ENCODE measurements at places on chromosomes 7 and 10.

- DNase-seq, result no peak
Observed at GRCh38 chr7:141557360-141557759, 6.2 kb downstream of the AGK start.

DNA sequence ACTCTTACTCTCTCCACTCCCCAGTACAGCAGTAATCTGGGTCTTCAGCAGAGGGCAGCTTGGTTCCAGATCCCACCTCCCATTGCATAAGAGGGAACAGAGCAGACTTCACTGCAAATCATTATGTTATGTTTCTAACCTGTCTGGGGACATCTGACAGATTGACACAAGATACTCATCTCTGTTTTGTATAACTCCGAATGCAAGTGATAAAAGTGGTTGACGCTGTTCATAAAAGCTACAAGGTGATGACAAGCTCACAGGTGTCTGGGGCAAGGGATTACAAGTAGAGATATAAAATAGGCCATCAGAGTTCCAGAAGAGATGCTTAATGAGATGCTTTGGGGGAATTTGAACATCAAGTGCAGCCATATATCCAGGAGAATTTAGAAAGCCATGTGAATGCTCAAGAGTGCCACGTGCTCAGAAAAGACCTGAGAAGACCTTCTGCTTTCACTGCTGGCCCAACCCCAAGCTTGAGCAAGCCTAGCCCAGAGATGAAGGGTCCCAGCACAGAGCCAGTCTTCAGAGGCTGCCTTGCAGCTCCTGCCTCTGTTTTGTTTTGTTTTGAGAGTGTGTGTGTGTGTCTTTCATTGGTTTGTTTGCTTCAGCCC is 80.6 kb downstream of the VSTM2A start:
- DNase-seq, result no peak

- peak; percentile 21 for DNase-seq
Observed at GRCh38 chr7:149794661-149795060, 21.3 kb upstream of the ZNF467 start.

DNA sequence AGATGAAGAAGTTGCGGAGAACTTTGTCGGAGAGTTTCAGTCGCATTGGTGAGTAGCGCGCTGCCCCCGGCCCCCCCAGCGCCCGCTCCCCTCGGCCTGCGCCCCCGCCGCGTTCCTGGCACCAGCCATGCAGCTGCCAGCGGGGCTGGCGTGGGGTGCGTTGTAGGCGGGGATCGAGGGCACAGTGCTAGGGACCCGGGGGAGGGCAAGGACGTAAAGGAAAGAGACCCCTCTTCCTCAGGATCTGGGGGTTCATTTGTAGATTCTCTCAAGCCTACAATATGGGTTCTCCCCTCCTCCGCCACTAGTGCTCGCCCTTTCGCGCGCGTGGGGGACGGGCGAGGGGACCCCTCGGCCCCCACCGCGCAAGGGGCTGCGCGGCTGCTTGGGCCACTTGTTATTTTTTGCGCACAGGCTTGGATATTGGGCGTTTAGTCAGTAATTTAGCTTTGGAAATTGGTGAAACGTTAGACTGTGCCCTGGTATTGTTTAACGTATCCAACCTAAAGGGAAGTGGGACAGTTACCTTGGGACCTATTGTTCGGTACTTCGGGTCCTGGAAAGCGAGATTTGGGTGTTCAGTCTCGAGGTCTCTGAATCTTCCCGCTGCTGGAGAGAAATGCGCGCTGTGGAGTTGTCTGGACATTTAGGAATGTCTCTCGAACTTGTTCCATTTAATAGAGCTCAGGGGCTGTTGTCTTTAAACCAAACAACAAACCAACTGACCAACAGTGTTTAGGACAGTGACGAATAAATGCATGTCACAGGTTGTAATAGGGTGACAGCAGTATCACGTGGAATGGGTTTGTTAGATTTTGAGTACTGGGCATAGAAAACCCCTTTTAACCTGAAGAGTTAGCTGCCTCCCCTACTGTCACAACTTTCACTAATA is 796 bp downstream of the CDK14 start:
- peak; percentile 57 for DNase-seq

GRCh38 chr7:69906283-69906995 is 308.2 kb downstream of the AUTS2 start:
- DNase-seq, result no peak

DNA sequence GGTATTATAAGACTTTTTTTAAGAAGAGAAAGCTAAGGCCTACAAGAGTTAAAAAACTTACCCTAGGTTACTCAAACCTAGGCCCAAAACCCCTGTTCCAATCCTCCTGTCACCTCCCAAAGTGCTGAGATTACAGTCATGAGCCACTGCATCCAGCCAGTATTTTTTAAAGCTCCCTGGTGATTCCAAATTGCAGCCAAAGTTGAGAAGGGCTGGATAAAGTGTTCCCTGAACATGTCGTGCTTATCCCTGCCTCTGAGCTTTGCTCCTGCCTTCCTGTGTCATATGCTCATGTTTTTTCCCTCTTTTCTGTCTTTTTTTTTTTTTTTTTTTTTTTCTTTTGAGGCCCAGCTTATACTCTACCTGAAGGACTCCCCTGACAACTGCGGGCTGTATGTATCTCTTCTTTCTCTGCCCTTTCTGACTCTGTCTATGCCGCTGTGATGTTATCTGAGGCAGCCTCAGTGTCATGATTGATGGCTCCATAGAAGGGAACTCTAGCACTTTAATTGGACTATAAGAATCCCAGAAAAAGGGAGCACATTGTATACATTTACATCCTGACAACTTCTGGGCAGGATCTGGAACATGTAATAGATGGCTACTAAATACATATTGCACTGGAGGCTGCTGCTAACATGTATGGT is 8.0 kb downstream of the AKR1B10 start:
- DNase-seq, result peak; percentile 61

DNA sequence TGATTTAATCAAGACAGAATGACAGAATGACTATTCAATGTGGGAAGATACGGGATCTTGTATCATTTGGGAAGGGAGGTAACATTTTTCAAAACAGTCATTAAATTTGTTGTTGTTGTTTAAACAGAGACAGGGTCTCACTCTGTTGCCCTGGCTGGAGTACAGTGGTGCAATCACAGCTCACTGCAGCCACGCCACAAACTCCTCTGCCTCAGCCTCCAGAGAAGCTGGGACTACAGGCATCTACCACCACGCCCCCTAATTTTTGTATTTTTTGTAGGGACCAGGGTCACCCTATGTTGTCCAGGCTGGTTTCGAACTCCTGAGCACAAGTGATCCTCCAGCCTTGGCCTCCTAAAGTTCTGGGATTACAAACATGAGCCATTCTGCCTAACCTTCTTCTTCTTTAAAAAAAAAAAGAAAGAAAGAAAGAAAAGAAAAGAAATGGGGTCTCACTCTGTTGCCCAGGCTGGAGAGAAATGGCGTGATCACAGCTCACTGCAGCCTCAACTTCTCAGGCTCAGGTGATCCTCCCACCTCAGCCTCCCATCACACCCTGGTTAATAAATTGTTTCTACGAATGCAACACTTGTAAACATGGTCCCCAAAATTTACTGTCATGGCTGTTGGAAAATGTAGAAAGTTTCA is 24.3 kb downstream of the YWHAG start:
- no peak for DNase-seq

GRCh38 chr7:14836571-14837189 is 65.9 kb downstream of the DGKB start:
- DNase-seq, result peak; percentile 52

DNA sequence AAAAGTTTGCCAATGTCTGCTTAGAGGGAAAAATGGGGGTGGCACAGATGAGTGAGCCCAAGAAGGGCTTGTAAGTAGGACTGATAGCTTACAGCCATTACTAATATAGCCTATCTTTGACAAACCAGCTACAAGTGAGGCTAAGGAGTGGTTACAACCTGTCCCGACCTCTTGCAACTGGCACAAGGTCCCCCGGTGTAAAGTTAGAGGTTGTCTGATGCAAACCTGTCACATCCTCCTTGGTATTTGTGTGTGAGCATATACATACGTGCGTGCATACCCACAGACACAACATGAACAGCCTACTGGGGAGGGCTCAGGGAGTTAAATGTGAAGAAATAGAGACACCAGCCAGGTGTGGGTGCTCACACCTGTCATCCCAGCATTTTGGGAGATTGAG is 14.6 kb downstream of the ADAP1 start:
- DNase-seq, result no peak

DNA sequence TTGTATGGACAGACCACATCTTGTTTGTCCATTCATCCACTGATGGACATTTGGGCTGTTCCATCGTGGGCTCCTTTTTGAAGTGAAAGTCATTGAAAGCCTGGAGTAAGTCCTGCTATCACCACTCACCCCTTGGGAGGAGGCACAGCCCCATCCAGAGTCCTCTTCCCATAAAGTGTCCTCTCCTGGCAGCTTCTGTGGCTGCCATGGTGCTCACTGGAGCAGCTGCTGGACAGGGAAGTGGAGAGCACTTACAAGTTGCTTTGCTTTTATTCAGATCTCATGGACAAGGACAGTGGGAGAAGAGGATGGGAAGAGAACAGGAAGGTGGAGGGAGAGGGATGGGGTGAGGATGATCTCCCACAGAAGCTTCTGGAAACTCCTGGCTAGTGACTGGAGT is 18.5 kb upstream of the EIF5AL1 start:
- DNase-seq, result no peak

DNA sequence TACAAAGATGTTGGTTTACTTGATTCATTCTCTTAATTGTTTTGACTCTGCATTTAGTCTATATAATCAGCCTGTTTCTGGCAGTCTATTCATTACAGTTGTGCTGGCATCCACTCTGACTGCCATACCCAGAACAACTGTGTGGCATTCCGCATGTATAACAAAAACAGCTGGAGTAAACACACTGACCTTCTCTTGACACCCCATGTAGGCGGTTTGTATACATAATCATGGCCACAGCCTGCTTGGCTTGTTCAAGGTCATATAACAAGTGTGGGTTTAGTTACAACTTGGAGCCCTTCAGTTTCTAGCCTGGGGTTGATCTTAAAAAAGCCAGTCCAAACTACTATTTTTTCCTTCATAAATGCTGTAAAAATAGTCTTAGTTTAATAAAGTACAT is 70.9 kb downstream of the MBL2 start:
- DNase-seq, result no peak

DNA sequence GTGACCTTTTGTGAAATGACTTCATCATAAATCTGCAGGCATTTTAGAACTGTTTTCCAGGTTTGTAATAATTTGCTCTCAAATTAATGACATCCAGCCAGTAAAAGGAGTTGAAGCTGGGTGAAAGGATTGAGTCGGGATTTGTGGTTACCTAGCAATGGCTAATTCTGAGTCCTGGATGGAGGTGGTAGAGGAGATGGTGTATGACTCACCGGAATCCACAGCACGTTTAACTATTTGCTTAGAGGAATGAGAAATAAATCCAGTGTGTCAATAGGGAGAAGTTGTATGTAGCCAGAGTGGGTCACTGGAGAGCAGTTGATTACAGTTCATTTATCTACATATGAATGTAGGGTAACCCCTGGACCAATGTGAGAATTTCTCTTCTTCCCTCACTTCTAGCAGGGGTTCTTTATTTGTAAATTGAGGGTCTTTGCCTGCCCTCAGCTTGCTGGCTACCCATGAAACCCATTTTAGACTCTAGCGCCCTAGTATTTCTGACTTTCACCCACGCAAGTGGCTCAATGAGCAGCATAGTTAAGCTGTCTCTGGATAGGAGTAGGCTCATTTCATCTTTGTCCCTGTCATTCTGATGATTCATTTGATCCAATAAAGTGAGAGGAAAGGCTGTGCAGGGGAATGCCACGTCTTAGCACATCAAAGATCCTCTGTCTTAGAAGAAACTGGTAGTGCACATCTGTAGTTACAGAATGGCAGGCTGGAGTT is 547.8 kb downstream of the SORCS3 start:
- peak; percentile 25 for DNase-seq

DNA sequence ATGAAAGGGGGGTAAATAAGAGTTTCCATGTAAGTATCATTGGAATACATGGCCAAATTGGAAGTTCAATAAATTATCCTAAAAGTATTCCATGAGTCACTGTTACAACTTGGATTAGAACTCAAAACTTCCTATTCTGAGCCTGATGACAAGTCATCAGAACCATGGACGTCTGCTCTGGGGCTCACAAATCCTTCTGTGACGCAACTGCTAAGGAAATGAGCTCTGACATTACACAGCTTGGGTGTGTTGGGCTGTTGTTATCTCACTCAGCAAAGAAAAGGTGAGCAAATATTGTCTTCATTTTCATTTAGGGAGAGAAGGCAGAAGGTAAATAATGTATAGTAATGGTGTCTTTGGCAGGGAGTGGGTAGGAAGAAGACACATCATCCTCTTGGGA is 214.8 kb upstream of the ADO start:
- DNase-seq, result no peak

DNA sequence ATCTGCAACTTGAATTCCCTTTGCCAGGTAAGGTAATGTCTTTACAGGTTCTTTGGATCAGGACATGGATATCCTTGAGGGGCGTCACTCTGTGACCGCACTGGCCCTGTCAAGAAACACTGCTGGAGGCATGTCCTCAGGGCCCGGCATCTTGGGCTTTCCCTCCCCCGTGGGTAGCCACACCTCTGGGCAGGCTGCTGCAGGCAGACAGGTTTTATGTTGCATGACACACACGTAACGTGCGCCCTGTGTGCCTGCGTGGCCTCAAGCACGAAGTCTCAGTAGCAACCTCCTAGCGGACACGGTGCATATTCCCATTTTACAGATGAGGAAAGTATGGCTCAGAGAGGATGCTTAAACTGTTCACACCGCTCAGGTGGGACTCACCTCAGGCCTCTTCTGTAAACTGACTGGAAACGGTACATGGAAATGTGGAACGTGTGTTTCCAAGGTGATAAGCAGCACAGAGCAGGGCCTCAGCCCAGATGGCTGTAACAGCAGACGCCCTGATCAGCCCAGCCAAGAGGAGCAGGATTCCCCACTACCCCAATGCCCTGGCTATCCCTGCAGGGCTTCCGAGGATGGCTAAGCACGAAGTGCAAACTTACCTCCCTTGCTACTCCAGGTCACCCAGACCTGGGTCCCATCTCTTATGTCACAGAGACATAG is 553.6 kb downstream of the TCERG1L start:
- DNase-seq, result no peak

DNA sequence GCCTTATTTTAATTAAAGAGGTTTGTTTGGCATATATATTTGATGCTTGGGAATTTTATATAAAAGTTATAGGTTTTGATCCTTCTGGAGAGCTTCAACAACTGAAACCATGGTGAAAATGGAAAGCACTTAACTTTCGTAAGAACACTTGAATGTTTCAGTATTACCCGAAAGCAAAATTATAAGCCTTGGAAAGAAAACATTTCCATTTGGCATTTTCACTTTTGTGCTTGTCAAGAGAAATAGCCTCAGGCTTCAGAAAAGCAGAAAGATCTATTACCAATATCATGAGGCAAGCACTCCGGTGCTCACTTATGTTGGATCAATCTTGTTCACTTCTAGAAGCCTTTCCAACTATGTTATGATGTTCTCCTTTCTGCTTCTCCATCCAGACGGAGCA is 256.0 kb downstream of the TRIL start:
- no peak for DNase-seq

DNA sequence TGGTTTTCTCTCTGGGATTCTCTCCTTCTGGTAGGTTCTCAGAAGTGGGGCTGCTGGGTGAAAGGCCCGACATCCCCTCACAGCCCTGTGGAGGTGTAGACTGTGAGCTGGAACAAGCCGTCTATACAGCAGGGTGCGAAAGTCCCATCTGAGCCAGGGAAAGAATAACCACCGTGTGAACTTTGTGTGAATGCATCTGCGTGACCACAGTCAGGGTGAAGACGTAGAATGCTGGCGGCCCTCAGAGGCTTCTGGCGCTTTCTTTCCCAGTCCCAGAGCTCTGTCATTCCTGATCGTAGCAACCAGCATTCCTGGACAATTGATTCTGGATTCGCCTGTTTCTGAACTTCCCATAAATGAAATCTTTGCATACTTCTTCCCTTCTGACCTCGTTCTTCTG is 30.0 kb downstream of the ELFN1 start:
- no peak for DNase-seq

GRCh38 chr10:69446650-69447151 is 4.6 kb upstream of the TSPAN15 start:
- peak; percentile 49 for DNase-seq

All from umbilical cord (tissue), 2 donors.